ENCODE measurements at places on chromosomes 6 and 20.

DNA sequence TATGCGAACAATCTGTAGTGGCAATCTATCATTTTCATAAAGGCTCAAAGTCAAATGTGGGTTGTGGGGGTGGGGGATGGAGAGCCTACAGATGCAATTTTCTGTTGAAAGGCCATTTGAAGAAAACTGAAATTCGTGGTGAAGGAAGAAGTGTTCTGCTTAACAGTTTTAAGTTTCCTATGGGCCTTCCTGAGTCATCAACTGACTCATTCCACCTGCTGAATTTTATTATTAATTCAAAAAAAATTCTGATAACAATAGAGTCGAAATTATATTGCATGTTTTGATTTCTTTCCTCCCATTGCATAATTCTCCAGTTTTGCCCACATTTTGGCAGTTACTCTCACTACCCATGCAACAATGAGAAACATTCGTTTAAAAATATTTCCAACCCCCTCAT is 622.3 kb upstream of the ARID1B start:
- DNase-seq, result no peak

DNA sequence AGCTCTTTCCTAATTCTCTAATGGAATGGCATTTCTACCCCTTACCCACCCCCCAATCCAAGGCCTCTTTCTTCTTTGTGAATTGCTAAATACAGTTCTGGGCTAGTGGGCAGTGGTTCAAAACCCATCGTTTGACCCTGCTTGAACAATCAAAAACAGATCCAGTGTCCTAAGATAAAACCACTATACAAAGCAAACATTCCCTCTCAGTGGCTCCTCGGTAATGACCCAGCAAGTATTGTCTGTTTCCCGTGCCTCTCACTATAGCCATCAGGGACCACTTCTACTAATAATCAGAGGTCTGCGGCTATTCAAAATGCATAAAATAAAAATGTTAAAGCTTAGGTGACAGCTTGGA is 143.5 kb upstream of the AKAP12 start:
- no peak for DNase-seq

GRCh38 chr6:45718131-45718530 is 297.5 kb downstream of the CLIC5 start:
- DNase-seq, result no peak

- no peak for DNase-seq
Observed at GRCh38 chr6:142380626-142381025, 78.8 kb downstream of the ADGRG6 start.

DNA sequence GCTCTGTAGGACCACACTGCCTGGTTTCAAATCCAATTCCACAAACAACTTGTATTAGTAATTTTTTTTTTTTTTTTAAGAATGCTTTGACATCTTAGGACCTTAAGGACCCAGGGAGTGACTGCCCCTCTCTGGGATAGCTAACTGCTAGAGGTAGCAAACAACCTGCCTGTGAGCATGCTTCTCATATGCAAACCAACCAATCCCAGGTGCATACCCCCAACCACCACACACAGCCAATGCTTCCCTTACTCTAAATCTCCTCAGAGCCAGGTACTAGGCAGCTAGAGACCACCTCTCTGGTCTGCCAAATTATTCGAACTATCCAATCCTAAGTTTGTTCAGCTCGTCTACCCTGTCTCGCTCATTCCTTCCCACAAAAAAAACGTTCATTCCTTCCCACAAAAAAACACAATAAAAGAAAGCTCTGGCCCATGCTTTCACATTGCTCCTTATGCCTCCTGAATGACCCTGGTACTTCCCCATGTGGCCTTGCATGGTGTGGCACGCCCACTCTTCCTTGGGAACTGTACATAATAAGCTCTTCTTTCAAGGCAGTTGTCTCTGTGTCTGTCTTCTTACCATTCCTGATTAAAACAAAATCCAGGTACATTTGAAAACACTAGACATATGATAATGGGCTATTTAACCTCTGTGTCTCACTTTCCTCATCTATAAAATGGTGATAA is 6.4 kb downstream of the SERAC1 start:
- DNase-seq, result no peak

DNA sequence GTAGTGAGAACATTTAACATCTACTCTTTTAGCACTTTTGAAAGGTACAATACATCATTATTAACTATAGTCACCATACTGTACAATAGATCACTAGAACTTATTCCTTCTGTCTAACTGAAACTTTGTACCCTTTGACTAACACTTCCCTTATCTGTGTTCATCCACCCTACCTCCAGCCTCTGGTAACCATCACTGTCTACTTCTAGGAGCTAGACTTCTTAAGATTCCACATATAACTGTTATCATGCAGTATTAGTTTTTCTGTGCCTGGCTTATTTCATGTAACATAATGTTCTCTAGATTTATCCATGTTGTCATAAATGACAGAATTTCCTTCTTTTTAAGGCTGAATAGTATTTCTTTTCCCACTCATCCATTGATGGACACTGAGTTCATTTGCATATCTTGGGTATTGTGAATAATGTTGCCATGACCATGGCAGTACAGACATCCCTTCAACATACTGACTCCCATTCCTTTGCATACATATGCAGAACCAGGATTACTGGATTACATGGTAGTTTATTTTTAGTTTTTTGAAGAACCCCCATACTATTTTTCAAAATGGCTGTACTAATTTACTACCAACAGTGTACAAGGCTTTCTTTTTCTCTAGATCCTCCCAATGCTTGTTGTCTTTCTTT is 135.7 kb downstream of the MOXD1 start:
- DNase-seq, result no peak

Data from SHP77 treated with DMSO at 0.1 percent for 48 hours (cell line).